ENCODE measurements at places on chromosomes 4 and X. TPM values are rescaled to one million over a fixed set of nuclear protein-coding genes. Genes with fewer than 3 reads are reported as not detected.

DNA sequence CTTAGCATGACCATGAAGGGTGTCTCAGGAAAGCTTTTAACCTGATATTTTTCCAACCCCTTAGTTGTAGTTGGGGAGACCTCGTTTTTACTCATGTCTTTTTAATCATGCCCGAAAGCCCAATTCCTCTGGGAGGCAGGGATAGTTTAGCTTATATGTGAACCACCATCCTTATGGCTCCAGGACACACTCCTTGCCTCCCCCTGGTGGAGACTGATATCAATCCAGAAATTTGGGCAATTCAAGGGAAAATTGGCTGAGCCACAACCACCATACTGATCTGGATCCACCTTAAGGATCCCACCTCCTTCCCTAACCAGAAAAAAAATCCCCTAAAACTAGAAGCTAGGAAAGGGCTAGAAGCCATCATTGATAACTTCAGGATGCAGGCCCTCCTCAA, 13.4 kb upstream of the COL25A1 start:
- no peak for DNase-seq

DNA sequence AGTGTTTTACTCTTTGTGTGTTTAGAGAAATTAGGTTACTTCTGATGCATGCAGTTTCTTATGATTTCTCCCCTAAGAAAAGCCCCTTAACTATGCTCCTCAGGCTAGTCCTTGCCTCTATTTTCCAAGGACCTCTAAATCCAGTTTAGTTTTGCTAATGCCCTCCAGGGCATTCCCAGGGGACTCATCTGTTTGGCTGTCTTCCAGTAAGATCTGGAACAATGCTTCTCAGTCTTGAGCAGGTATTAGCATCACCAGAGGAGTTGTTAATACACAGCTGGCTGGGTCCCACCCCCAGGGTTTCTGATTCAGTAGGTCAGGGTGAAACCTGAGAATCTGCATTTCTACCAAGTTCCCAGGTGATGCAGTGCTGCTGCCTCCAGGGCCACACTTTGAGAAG, 56.9 kb downstream of the OTC start:
- DNase-seq = no peak

The BTC gene
- 0.14 TPM for total RNA-seq

The DSPP gene
- total RNA-seq = not detected

The ESX1 gene
- not detected for total RNA-seq
